ENCODE measurements at places on chromosomes 3 and 15. TPM values are rescaled to one million over a fixed set of nuclear protein-coding genes. Genes with fewer than 3 reads are reported as not detected.

GOLGA8S gene
- under 0.01 TPM for total RNA-seq

MRPS22 gene
- 81.8 TPM for total RNA-seq

ITIH1 gene
- total RNA-seq: 0.18 TPM

PTH1R gene
- 0.28 TPM for total RNA-seq

SCAANT1 gene
- not detected for total RNA-seq
